ENCODE measurements at places on chromosomes 7 and 10. TPM values are rescaled to one million over a fixed set of nuclear protein-coding genes. Genes with fewer than 3 reads are reported as not detected.

- no peak for DNase-seq
These were observed 66.1 kb downstream of the MTPN start for GRCh38 chr7:135911099-135911498.

DNA sequence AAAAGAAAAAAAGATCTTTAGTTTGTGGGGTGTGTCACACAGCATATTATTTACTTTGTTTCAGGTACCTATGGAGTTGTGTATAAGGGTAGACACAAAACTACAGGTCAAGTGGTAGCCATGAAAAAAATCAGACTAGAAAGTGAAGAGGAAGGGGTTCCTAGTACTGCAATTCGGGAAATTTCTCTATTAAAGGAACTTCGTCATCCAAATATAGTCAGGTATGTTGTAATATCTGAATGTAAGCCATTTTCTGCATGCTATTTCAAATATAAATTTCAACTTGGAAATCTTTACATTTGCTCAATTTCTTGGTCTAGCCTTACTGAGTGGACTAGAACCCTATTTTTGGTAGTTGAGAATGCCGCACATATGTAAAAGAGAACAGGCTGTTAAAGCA is 6.4 kb downstream of the CDK1 start:
- no peak for DNase-seq

GRCh38 chr10:77027141-77027540 is 610.5 kb downstream of the KCNMA1 start:
- DNase-seq, result no peak

GRCh38 chr7:55099066-55099820 is 80.4 kb downstream of the EGFR start:
- DNase-seq, result no peak

DNA sequence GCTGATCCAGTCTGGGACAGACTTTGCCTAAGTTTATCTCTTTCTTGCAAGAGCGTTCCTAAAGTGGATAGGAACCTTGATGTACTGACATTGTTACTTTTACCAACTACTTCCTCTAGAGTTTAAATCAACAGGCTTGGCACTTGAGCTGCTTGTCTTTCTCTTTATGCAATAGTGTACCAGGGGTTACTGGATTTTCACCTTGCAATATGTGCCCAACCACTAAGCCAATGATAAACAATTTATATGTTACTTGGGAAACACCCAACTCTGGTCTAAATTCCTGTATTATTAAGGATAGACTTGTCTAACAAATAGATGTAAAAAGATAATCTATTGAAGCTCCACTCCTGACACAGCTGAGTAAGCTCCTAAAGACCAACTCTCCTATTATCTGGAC is 470.2 kb downstream of the SH2D4B start:
- DNase-seq, result no peak

GRCh38 chr10:96416643-96417042 is 57.8 kb upstream of the OPALIN start:
- peak; percentile 36 for DNase-seq

- DNase-seq, result no peak
These were observed 64.0 kb downstream of the TACR2 start for GRCh38 chr10:69352569-69353264.

INMT gene
- polyA plus RNA-seq, result 1.4 TPM
